ENCODE measurements at places on chromosomes 13 and 19. TPM values are rescaled to one million over a fixed set of nuclear protein-coding genes. Genes with fewer than 3 reads are reported as not detected.
A peak's percentile ranks its signal among the peaks of the same experiment; 100 is the strongest.

GRCh38 chr19:31280287-31281006 lies 68.8 kb downstream of the TSHZ3 start:
- no peaks in the 10 kb centered on the region for H3K27me3 ChIP-seq
- no peak overlapping the region for H3K4me3 ChIP-seq
- DNase-seq: no peak
- H3K4me1 ChIP-seq: no peaks in the 10 kb centered on the region
- no peak overlapping the region for H3K27ac ChIP-seq
- peaks cover 39% of the 10 kb centered on the region for H3K36me3 ChIP-seq

GRCh38 chr13:43551897-43552456 lies 234.8 kb downstream of the ENOX1 start:
- H3K27me3 ChIP-seq: no peaks in the 10 kb centered on the region
- no peak overlapping the region for H3K4me3 ChIP-seq
- DNase-seq: no peak
- no peaks in the 10 kb centered on the region for H3K4me1 ChIP-seq
- H3K36me3 ChIP-seq: no peaks in the 10 kb centered on the region

S1PR5 gene
- not detected for total RNA-seq

DNA sequence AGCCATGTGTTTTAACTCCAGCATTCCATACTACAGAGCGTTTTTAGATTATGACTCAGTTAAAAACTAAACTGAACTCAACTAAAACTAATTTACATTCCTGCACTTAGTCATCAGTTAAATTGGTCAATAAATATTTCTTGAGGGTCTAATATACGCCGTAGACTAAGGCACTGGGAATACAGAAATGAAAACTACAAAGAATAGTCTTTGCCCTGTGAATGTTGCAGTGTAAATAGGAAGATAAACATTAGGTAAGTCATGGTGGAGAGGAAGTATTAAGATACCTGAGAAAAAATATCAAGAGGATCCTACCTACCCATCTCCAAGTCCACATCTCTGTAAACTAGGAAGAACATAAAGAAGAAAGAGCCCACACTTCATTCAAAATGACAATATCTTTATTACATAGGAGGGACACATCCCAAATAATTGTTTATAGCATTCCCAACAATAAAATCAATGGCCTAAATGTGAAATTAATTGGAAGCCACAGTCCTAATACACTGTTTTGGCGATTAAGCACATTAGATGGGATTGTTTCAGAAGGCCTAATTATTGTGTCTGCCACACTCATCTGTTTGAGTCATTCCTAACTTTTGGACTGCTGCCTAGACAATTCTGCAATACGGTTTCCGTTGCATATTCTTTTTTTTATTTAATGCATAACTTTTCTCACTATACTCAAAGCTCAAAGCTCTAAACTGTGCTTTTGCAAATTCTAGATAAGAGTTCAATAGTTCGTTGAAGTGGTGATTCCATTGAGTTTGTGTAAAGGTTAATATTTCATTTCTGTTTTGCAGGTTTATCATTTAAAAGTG lies 52.9 kb downstream of the MBNL2 start:
- peak overlapping the region; percentile 26 for H3K27ac ChIP-seq
- H3K4me3 ChIP-seq: no peak overlapping the region
- H3K36me3 ChIP-seq: no peaks in the 10 kb centered on the region
- peaks cover 80% of the 10 kb centered on the region for H3K4me1 ChIP-seq
- H3K27me3 ChIP-seq: no peaks in the 10 kb centered on the region

SLC27A5 gene
- total RNA-seq: 4.4 TPM

Data from heart right ventricle (tissue), 16 donors.